Muscle of leg (tissue), 16 donors: ENCODE measurements at places on chromosomes 6 and 20. TPM values are rescaled to one million over a fixed set of nuclear protein-coding genes. Genes with fewer than 3 reads are reported as not detected.
A peak's percentile ranks its signal among the peaks of the same experiment; 100 is the strongest.

The ABHD16B gene
- not detected for total RNA-seq

The PRPF6 gene
- 42.8 TPM for total RNA-seq

The LY6G5C gene
- 0.80 TPM for total RNA-seq

- no peak overlapping the region for H3K4me3 ChIP-seq
- no peaks in the 10 kb centered on the region for H3K36me3 ChIP-seq
- H3K27ac ChIP-seq, result no peak overlapping the region
- H3K4me1 ChIP-seq, result peaks cover 27% of the 10 kb centered on the region
Observed at GRCh38 chr6:106735136-106735633, 105.8 kb downstream of the QRSL1 start.

DNA sequence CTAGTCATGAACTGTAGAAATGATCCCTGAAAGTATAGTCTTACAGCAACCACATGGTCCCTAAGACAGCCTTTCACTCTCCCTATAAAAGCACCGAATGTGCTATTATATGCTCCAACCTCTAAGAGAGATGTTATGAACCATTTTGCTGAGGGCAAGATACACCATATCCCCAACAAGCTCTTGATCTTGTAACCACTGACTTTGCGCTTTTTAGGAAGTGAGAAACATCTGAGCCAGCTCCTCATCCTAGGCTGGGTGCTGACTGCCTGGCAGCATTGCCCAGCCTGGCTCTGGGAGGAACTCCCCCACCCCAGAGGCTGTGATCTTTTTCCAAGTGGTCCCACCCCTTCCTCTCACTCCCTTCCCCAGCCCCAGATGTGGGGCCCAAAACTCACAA lies 3.1 kb upstream of the EMILIN3 start:
- no peaks in the 10 kb centered on the region for H3K36me3 ChIP-seq
- H3K27me3 ChIP-seq, result peaks cover 26% of the 10 kb centered on the region
- DNase-seq, result no peak
- H3K27ac ChIP-seq, result no peak overlapping the region
- H3K4me3 ChIP-seq, result no peak overlapping the region

- H3K27ac ChIP-seq, result no peak overlapping the region
- H3K4me1 ChIP-seq, result no peaks in the 10 kb centered on the region
- no peak for DNase-seq
- H3K27me3 ChIP-seq, result no peaks in the 10 kb centered on the region
- no peak overlapping the region for H3K4me3 ChIP-seq
- H3K36me3 ChIP-seq, result no peaks in the 10 kb centered on the region
Observed at GRCh38 chr6:103284835-103285234, 1574.9 kb downstream of the HACE1 start.

DNA sequence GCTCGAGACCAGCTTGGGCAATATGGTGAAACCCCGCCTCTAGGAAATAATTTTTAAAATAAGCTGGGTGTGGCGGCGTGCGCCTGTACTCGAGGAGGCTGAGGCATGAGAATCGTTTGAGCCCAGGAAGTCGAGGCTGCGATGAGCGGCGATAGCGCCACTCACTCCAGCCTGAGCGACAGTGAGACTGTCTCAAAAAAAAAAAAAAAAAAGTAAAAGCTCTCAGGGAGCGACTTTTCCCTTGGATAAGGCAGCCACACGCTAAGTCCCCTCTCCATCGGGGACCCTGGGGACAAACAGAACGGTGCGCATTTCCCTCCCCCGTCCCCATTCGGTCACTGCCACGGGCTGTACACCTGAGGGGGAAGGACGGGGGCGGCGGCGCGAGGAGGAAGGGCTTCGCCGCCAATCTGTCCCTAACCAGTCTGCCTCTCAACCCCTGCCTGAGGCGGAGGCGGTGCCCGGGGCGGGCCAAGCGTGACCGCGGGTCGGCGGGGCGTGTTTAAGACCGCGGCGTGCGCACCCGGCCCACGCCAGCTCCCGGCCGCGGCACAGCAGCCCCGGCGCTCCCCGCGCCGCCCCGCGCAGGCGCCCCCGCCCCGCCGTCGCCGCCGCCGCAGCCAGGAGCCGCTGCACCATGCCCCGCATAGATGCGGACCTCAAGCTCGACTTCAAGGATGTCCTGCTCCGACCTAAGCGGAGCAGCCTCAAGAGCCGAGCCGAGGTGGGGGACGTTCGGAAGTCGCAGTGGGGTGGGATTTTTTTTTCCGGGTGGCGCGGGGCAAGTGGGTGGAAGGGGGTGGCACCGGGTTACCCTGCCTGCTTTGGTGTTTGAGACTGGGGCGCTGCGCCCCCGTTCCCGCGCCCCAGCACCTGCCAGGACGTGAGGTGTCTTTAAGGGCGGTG lies at the start of gene GMPR:
Gene GMPR, plus strand, starts transcription at position 531 of the 906 bp plus-strand sequence. Its CDS starts 107 bp downstream, at position 638.
- peaks cover 36% of the 10 kb centered on the region for H3K4me1 ChIP-seq
- peak within 1 kb of the TSS; percentile 78 for H3K4me3 ChIP-seq
- H3K36me3 ChIP-seq, result no peaks in the 10 kb centered on the region
- H3K27me3 ChIP-seq, result peaks cover 2% of the 10 kb centered on the region
- H3K27ac ChIP-seq, result peak within 1 kb of the TSS; percentile 78
- DNase-seq, result peak; percentile 80

GRCh38 chr20:59583428-59584277 lies 20.7 kb upstream of the PHACTR3 start:
- H3K27ac ChIP-seq, result no peak overlapping the region
- H3K36me3 ChIP-seq, result no peaks in the 10 kb centered on the region
- peaks cover 60% of the 10 kb centered on the region for H3K4me1 ChIP-seq
- no peak overlapping the region for H3K4me3 ChIP-seq

DNA sequence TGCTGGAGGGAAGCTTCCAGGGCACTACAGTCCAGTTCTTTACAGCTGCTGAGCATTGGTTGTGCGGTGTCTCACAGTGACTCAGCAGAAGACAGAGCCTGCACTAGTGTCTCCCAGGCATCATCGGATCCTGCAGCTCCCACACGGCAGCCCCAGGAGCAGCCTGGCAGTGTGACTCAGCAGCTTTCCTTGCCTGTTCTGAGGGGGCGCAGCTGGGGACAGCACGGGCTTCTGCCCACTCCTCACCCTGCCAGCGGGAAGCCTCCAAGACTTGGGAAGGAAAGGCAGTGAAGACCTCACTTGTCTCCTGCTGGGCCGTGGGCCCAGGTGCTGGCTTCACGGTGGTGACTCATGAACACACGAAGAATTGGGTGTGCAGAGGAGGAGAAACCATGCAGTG lies 165.4 kb downstream of the SYNDIG1 start:
- no peak overlapping the region for H3K27ac ChIP-seq
- no peak overlapping the region for H3K4me3 ChIP-seq
- H3K27me3 ChIP-seq, result no peaks in the 10 kb centered on the region
